Activated CD4-positive, alpha-beta T cell treated with anti-CD3 and anti-CD28 coated beads, Interleukin-2, amount 10 ng/mL, durations not matched to agents 7 days and 5 days (primary cell): ENCODE measurements at places on chromosomes 6 and 20. TPM values are rescaled to one million over a fixed set of nuclear protein-coding genes. Genes with fewer than 3 reads are reported as not detected.

Gene FRS3
- 4.6 TPM for total RNA-seq

Gene C20orf141
- not detected for total RNA-seq

Gene TRIM10
- total RNA-seq: not detected

Gene RAB22A
- total RNA-seq: 15.5 TPM

Gene HCK
- not detected for total RNA-seq

Gene FRK
- 0.02 TPM for total RNA-seq

GRCh38 chr20:50083034-50083433 lies 29.9 kb downstream of the UBE2V1 start:
- DNase-seq: no peak
- no peak overlapping the region for H3K27ac ChIP-seq
- peaks cover 19% of the 10 kb centered on the region for H3K36me3 ChIP-seq
- H3K4me3 ChIP-seq: no peak overlapping the region

DNA sequence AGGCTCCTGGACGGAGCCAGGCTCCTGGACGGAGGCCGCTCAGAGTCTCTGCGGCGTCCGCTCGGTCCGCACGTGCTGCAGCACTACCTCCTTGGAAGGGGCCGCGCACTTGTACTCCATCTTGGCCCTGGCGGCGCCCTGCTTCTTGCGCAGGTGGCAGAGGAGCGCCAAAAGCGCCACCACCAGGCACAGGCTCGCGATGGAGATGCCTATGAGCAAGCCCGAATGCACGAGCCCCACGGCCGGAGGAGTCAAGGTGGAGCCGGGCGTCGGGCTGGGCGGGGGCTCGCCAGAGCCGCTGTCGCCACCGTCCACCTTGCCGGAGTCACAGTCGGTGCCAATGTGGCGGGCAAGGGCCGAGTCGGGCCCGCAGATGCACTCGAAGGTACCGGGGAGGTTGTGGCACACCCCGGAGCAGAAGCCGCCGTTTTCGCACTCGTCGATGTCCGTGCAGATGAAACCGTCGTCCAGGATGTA lies 1.7 kb downstream of the THBD start:
- H3K4me3 ChIP-seq: no peak overlapping the region
- H3K4me1 ChIP-seq: peaks cover 8% of the 10 kb centered on the region
- no peaks in the 10 kb centered on the region for H3K36me3 ChIP-seq
- DNase-seq: no peak

- DNase-seq: no peak
- H3K27me3 ChIP-seq: peaks cover 59% of the 10 kb centered on the region
- no peak overlapping the region for H3K27ac ChIP-seq
- peaks cover 4% of the 10 kb centered on the region for H3K36me3 ChIP-seq
These were observed 1.3 kb downstream of the EPHA7 start for GRCh38 chr6:93418033-93418407.

DNA sequence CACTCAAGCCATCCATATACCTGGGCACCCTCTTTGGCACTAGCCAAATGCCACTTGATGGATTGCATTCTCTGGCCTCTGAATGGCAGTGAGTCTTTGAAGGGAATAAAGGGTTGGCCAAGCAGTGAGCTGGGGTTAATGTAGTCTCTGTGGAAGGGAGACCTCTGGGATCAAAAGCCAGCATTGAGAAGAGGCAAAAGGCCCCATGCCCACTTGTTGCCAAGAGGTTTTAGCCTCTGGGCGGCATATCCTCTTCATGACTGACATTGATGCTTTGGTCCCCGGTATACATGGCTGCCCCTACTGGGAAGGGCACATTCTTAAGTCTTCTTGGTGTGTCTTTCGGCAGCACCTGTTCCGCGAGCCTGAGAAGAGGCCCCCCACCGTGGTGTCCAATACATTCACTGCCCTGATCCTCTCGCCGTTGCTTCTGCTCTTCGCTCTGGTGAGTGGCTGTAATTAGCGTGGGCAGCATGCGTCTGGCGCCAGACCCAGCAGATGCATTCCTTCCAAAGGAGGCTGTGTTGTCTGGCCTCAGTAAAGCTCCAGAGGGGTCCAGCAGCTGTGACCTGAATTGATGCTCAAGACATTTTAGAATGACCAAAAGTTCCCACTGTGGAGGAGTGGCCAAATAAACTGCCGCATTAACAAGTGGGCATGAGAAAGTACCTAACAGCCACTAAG lies 29.5 kb downstream of the GHRH start:
- no peaks in the 10 kb centered on the region for H3K27me3 ChIP-seq
- no peak overlapping the region for H3K27ac ChIP-seq
- no peak for DNase-seq
- no peak overlapping the region for H3K4me3 ChIP-seq

GRCh38 chr6:80886475-80886874 lies 780.0 kb downstream of the BCKDHB start:
- no peaks in the 10 kb centered on the region for H3K36me3 ChIP-seq
- DNase-seq: no peak
- H3K4me3 ChIP-seq: no peak overlapping the region

- peaks cover 3% of the 10 kb centered on the region for H3K27me3 ChIP-seq
- no peak overlapping the region for H3K27ac ChIP-seq
- no peaks in the 10 kb centered on the region for H3K4me1 ChIP-seq
- no peaks in the 10 kb centered on the region for H3K36me3 ChIP-seq
These were observed 177.9 kb downstream of the MBOAT1 start for GRCh38 chr6:20034408-20034769.

DNA sequence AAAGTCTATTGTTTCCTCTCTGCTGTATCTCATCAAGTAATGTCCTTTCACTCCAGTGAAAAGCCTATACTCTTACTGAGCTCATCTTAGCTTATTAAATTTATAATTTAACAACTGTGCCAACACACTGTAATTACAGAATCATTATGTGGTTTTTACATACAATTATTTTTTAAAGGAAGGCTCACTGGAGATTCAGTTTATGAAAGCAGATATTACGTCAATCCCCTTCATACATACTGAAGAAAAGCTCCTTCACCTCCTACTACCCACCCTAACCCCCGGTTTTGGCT lies 28.1 kb downstream of the ARHGAP18 start:
- no peaks in the 10 kb centered on the region for H3K27me3 ChIP-seq
- no peak overlapping the region for H3K27ac ChIP-seq
- peaks cover 55% of the 10 kb centered on the region for H3K4me1 ChIP-seq
- DNase-seq: no peak
- peaks cover 2% of the 10 kb centered on the region for H3K36me3 ChIP-seq

DNA sequence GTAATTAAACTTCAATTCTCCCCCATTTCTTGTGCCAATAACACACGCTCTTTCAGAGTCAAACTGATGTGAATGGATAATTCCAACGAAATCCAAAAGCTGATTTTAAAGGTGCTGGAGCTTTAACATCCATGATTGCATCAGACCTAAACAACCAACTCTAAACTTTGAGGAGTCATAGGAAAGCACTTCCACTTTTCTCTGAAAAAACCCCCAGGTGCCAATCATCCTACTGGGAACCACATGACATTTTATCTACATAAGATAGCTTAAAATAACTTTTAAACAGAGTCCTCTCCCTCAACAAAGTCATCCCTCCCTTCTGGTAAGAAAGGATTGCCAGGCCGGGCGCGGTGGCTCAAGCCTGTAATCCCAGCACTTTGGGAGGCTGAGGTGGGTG lies 167.7 kb upstream of the PDE10A start:
- no peak overlapping the region for H3K27ac ChIP-seq
- H3K27me3 ChIP-seq: peaks cover 15% of the 10 kb centered on the region
- no peak overlapping the region for H3K4me3 ChIP-seq
- no peaks in the 10 kb centered on the region for H3K36me3 ChIP-seq
- H3K4me1 ChIP-seq: peaks cover 13% of the 10 kb centered on the region

DNA sequence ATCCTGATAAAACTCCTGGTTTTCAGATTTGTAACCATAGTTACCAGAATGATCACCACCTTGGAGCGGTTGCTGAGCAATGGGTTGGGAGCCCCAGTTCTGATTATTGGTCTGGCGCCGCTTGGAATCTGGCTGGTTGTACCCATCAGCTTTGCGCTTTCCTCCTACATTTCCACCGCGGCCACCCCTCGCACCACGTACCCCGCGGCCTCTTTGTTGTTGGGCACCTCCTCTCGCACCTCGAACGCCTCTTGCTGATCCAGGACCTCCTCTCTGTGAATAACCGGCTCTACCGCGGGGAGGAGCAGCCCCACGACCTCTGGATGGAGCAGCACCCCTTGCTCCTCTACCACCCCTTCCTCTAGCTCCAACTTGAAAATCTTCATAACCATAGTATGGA lies 21.1 kb upstream of the SNX14 start:
- no peak overlapping the region for H3K4me3 ChIP-seq
- no peak overlapping the region for H3K27ac ChIP-seq
- H3K36me3 ChIP-seq: peaks cover 61% of the 10 kb centered on the region

- H3K27ac ChIP-seq: peak overlapping the region; percentile 86
- no peaks in the 10 kb centered on the region for H3K36me3 ChIP-seq
- H3K4me3 ChIP-seq: peak overlapping the region; percentile 75
- peak; percentile 23 for DNase-seq
- peaks cover 4% of the 10 kb centered on the region for H3K27me3 ChIP-seq
These were observed 32.1 kb downstream of the SF3B5 start for GRCh38 chr6:144063246-144063743.

DNA sequence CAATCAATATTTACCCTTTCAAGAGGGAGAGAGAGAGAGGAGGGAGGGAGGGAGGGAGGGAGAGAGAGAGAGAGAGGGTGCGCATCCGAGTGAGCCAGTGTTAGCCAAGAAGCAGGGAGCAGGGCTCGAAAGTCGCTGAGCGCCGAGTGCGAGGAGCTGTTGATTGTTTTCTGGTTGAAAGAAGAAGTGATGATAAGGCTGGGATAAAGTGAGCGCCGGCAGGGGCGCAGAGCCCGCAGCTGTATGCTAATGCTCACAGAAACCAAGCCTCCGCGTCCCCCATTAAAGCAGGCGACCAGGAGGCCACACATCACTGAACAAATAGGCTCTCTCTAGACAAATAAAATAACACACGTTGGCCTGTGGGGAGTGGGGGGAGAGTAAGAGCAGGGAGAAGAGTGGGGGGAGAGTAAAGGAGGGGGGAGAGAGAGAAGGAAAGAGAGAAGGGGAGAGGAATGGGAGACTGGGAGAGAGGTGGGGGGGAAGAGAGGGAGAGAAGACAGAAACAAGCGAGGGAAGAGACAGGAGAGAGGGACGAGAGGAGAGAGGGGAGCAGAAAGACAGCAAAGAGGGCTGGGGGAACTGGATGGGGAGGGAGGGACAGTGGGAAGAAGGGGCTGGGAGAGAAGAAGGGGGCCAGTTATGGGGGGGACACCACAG lies 5.0 kb upstream of the INSM1 start:
- no peaks in the 10 kb centered on the region for H3K36me3 ChIP-seq
- peaks cover 65% of the 10 kb centered on the region for H3K27me3 ChIP-seq
- DNase-seq: no peak
- H3K4me3 ChIP-seq: no peak overlapping the region

DNA sequence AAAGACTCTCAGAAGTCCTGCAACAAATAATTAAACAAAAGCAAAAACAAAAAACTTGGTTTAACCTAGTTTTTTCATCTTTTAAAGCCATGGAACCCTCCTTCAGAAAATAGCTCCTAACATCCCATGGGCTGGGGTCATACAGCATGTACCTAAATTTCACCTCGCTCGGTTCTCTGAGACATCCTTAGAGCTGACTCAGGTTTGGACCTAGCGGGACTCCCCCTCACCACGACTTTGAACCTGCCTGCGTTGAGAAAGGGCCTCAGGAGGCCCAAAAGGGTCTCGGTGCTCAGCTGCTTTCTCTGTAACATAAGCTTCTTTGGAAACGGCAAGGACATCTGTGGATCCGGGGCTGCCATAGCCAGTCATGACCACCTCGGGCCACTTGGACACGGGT lies 112.8 kb downstream of the NFATC2 start:
- H3K4me1 ChIP-seq: peaks cover 68% of the 10 kb centered on the region
- H3K4me3 ChIP-seq: no peak overlapping the region
- no peaks in the 10 kb centered on the region for H3K27me3 ChIP-seq
- no peak for DNase-seq
- H3K36me3 ChIP-seq: peaks cover 64% of the 10 kb centered on the region
- no peak overlapping the region for H3K27ac ChIP-seq

GRCh38 chr6:67450641-67451040 lies 1184.4 kb upstream of the ADGRB3 start:
- H3K27me3 ChIP-seq: no peaks in the 10 kb centered on the region
- H3K27ac ChIP-seq: no peak overlapping the region
- no peaks in the 10 kb centered on the region for H3K4me1 ChIP-seq
- no peak for DNase-seq
- H3K4me3 ChIP-seq: no peak overlapping the region

- no peak overlapping the region for H3K27ac ChIP-seq
- no peaks in the 10 kb centered on the region for H3K36me3 ChIP-seq
- H3K4me3 ChIP-seq: no peak overlapping the region
- no peaks in the 10 kb centered on the region for H3K4me1 ChIP-seq
These were observed 451.0 kb upstream of the MAN1A1 start for GRCh38 chr6:119800526-119800925.

DNA sequence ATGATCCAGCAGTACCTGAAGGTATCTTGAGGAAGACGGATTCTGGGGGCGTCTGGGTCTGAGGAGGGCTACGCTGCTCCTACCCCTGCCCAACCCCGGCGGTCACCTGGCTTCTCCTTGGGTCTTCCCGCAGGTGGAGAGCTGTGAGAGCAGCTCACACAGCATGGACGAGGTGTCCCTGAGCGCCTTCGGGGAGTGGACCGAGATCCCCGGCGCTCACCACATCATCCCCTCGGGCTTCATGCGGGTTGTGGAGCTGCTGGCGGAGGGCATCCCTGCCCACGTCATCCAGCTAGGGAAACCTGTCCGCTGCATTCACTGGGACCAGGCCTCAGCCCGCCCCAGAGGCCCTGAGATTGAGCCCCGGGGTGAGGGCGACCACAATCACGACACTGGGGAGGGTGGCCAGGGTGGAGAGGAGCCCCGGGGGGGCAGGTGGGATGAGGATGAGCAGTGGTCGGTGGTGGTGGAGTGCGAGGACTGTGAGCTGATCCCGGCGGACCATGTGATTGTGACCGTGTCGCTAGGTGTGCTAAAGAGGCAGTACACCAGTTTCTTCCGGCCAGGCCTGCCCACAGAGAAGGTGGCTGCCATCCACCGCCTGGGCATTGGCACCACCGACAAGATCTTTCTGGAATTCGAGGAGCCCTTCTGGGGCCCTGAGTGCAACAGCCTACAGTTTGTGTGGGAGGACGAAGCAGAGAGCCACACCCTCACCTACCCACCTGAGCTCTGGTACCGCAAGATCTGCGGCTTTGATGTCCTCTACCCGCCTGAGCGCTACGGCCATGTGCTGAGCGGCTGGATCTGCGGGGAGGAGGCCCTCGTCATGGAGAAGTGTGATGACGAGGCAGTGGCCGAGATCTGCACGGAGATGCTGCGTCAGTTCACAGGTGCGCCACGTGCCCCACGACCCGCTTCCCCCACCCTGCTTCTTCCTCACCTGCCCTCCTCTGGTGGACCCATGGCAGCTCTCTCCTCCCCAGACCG lies 166.9 kb upstream of the RNF24 start:
- no peaks in the 10 kb centered on the region for H3K27me3 ChIP-seq
- DNase-seq: no peak
- no peak overlapping the region for H3K4me3 ChIP-seq
- no peak overlapping the region for H3K27ac ChIP-seq
- H3K4me1 ChIP-seq: no peaks in the 10 kb centered on the region
